Nephron progenitor cell (in vitro differentiated cells): ENCODE measurements at places on chromosomes 4 and X.

DNA sequence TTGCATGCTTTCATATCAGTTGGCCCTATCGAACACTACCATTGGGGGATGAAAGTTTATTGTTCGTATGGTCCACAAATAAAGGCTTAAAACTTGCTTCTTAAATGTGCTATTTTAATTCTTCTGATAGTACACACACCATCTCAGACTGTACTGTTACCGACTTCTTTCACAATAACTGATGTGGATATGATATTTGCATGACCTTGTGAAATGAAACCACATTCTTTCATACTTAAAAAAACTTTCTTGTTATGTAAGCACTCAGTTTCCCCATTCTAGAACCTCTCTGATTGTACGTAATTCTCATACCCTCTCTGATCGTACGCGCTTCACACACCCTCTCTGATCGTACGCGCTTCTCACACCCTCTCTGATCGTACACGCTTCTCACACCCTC is 12.0 kb upstream of the WDR19 start:
- no peak for DNase-seq

DNA sequence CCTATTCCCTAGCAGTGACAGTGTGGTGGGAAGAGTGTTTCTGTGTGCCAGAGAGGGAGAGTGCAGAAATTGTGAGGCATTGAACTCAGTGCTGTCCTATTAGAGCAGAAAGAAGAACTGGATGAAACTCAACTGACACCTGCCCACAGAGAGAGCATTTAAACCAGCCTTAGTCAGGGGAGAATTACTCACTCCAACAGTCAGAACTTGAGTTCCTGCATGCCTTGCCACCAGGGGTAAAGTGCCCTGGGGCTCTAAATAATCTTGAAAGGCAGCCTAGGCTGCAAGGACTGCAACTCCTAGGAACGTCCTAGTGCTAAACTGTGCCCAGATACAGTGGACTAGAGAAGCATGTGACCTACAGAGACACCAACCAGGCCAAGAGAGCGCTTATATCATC is 12.8 kb downstream of the CYSLTR1 start:
- no peak for DNase-seq

- DNase-seq: no peak
Observed at GRCh38 chr4:89403826-89404225, 96.2 kb upstream of the GPRIN3 start.

GRCh38 chrX:141760761-141761160 is 62.2 kb upstream of the SPANXD start:
- no peak for DNase-seq

GRCh38 chr4:7878323-7878722 is 61.3 kb downstream of the AFAP1 start:
- DNase-seq: no peak
